ENCODE measurements at places on chromosomes 2 and 18.

GRCh38 chr2:105576050-105576439 lies 168.7 kb upstream of the NCK2 start:
- no peak for DNase-seq

- no peak for DNase-seq
Measured at GRCh38 chr2:103386872-103387271, 625.0 kb downstream of the TMEM182 start.

DNA sequence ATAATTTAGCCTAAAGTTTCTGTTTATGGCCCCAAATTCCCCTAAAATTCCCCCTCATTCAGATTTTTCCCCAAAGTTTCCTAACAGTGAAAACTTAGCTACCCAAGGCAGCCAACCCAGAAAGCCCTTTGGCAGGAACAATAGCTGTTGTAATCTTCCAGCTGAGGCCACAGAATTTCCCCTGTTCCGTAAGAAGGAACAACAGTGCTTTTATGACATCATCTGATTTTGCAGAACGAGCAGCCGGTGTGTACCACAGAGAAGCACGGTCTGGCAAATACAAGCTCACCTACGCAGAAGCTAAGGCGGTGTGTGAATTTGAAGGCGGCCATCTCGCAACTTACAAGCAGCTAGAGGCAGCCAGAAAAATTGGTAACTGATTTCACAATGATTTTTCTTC lies 6.3 kb downstream of the TNFAIP6 start:
- no peak for DNase-seq

- DNase-seq = no peak
Measured at GRCh38 chr2:47076586-47077441, 78.3 kb downstream of the STPG4 start.

DNA sequence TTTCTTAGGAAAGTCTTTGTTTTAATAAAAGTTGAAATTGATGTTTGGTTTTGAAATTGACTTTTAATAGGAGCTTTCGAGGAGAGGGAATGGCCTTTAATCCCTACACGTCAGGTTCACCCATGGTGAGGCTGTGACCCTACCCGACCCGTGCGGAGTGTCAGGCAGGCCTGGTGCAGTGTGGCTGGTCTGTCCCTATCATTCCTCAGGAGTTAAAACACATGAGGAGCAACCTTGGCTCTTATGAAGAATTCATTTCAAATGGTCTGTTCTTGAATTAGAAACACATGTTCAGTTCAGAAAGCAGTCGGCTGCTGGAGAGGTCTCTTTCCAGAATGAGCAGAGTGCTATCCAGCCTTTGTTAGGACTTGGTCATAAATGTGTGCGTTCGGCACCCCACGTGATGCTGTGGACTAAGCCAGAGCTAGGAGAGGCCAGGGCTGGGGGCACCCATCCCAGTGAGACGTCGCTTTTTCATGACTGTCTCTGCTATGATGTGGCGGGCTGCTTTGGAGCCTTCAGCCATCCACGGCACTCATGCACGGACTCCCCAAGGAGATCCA lies 54.7 kb downstream of the EMILIN2 start:
- no peak for DNase-seq

Data from NCI-H82 (cell line).